ENCODE measurements at places on chromosomes 1 and 21.

GRCh38 chr1:2474104-2474844 is 1.8 kb upstream of the PLCH2 start:
- H3K36me3 ChIP-seq: no peaks in the 10 kb centered on the region
- H3K27ac ChIP-seq: no peak overlapping the region
- no peak overlapping the region for H3K4me3 ChIP-seq
- no peak for DNase-seq
- peaks cover 2% of the 10 kb centered on the region for H3K27me3 ChIP-seq

- H3K4me3 ChIP-seq: no peak overlapping the region
- no peaks in the 10 kb centered on the region for H3K4me1 ChIP-seq
- no peaks in the 10 kb centered on the region for H3K36me3 ChIP-seq
- DNase-seq: no peak
- no peak overlapping the region for H3K27ac ChIP-seq
Measured at GRCh38 chr1:195958131-195958530, 650.1 kb downstream of the KCNT2 start.

GRCh38 chr1:108850929-108851328 is 6.0 kb downstream of the AKNAD1 start:
- no peak overlapping the region for H3K27ac ChIP-seq
- no peaks in the 10 kb centered on the region for H3K4me1 ChIP-seq
- no peaks in the 10 kb centered on the region for H3K27me3 ChIP-seq
- no peak overlapping the region for H3K4me3 ChIP-seq
- no peak for DNase-seq

DNA sequence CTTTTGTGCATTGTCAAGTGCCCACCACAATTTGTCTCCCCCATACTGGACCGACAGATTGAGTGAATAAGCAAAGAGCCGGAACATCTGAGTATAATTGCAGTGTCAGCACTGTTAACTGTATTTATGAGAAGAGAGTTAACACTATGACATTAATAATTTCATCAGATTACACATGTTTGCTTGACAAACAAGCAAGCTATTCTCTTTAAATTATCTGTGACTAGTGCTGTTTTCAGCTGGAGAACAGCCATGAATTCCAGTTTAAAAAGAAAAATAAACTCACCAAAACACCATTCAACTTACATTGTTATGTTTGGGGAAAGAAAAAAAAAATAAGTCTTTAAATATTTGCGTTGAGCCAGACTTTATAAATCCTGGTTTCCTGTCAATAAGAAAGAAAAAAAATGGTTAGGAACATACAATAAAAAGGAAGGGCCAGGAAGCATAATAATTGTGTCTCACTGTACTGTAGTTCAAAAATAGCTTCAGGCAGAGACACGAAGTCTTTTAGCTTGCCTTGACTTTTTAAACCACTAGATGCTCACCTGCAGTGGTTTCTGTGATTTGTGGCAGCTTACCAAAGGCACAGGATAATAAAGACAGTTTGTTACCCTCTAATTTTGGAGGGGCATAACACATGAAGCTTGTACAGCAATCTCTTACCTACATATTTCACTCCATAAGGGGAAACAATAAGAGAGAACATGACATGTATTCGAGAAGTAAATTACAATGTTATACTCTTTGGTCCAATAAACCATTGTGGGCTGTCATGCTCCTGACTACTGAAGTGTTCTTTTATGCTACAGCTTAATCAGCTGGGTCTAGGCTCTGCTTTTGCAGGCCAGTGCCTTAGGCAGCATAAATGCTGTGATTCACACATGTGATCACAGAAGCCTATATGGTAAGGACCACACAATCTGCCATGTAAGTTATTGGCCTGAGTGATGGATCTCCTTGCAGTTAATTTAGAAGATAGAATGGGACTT is 302.0 kb upstream of the ADGRL2 start:
- DNase-seq: no peak
- no peak overlapping the region for H3K4me3 ChIP-seq
- H3K27ac ChIP-seq: no peak overlapping the region
- H3K27me3 ChIP-seq: no peaks in the 10 kb centered on the region

DNA sequence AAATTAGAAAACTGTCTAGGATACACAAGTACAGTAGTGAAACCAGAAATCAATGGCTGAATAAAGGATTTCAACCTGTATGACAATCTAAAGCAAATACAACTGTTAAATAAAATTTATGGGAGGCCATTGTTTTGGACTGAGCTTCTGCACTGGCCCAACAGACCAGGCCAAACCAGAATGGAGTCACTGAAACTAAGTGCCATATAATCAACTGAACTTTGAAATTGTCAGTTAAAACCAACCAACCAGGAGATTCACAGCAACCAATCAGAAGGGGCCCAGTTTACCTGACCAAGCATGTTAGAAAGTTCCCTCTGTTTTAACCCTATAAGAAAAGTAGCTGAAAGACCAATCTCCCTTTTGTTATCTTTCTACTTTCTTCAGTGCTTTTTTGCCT is 30.5 kb upstream of the SOAT1 start:
- no peaks in the 10 kb centered on the region for H3K36me3 ChIP-seq
- H3K4me3 ChIP-seq: no peak overlapping the region
- peak; percentile 18 for DNase-seq
- H3K27me3 ChIP-seq: no peaks in the 10 kb centered on the region
- H3K4me1 ChIP-seq: no peaks in the 10 kb centered on the region
- H3K27ac ChIP-seq: no peak overlapping the region

DNA sequence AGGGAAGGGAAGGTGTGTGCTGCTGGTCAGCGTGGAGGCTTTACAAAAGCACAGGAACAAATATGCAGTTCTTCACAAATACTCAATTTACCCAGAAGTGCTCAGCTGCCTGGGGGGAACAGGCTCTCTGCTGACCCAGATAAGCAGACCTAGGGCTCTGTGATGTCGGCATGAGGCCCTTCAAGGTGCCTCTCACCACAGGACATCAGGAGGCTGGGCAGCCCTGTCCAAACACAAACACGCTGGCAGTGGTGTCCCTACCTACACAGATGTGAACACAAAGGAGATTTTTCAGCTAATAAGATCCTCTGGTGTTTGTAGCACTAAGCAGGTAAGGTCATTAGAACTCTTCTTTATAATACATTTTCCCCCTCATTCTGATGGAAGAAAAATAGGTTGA is 243.0 kb upstream of the PROX1 start:
- no peak for DNase-seq
- no peaks in the 10 kb centered on the region for H3K36me3 ChIP-seq
- H3K27ac ChIP-seq: no peak overlapping the region
